ENCODE measurements at places on chromosomes 1 and 21. TPM values are rescaled to one million over a fixed set of nuclear protein-coding genes. Genes with fewer than 3 reads are reported as not detected.
A peak's percentile ranks its signal among the peaks of the same experiment; 100 is the strongest.

DNA sequence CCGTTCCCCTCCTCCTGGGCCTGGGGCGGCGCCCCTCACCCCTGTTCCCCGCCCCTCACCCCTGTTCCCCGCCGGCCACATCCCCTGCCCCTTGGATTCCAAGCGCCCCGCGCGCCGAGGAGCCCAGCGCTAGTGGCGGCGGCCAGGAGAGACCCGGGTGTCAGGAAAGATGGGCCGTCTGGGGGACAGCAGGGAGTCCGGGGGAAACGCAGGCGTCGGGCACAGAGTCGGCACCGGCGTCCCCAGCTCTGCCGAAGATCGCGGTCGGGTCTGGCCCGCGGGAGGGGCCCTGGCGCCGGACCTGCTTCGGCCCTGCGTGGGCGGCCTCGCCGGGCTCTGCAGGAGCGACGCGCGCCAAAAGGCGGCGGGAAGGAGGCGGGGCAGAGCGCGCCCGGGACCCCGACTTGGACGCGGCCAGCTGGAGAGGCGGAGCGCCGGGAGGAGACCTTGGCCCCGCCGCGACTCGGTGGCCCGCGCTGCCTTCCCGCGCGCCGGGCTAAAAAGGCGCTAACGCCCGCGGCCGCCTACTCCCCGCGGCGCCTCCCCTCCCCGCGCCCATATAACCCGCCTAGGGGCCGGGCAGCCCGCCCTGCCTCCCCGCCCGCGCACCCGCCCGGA is at the start of gene TP73:
Gene TP73 (plus strand): TSS at position 587 of the 618 bp plus-strand sequence. CDS start 29,850 bp downstream, outside the sequence.
- no peak for DNase-seq

DNA sequence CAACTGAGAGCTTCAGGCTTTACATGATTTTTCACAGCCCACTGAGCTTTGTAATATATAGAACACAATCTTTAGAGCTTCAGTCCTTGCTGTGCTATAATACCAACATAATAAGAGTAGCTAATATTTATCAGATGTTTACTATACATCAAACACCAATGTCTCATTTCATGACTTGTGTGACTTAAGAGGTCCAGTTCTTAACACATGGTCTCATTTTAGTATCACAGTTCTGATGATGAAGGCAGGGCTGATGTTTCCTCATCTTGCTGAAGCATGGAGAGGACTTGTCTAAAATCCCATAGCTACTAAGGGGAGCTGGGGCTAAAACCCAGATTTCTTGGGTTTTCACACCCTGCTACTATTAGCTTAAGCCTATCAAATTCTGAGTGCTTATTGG is 5.5 kb downstream of the MTR start:
- DNase-seq, result no peak

DNA sequence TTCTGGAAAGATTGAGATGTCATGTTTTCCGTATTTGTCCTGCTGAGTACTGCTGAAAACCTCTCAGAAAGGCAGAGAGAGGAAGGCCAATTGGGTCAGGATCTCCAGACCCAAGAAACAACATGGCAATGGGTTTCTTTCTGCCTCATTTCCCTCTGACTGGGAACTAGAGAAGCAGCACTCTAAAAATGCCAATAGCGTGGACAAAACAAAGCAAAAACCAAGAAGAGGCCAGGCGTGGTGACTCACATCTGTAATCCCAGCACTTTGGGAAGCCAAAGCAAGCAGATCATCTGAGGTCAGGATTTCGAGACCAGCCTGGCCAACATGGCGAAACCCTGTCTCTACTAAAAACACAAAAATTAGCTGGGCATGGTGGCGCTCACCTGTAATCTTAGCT is 18.3 kb downstream of the TNFRSF9 start:
- no peak for DNase-seq

GRCh38 chr1:229117664-229118300 is 153.1 kb upstream of the RAB4A start:
- DNase-seq, result no peak

DNA sequence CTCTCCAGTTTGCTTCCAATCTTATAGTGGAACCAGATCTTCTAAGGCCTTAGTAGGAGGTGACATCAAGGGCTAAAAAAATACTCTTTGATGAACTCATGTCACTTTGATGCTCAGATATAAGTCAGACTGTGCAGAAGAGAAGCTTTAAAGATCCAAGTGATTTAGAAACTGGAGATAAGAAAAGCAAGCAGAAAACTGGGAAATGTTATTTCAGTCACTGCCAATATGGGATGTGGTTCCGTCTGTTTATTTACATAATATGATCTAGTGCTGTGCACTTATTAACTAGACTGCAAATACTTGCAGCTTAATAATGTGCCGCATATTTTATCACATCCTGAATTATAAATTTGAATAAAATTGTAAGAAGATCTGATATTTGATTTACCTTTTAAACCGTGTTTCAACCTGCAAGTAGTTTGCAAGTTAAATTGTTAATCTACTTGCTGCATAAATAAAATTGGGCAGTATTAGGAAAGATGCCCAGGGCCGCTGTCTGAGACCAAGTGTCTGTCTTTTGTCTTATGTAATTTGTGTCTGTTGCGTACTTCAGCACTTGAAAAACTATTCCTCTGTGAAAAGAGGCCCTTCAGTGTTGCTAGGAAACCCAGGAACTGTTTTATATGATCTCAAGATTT is 29.6 kb downstream of the CXADR start:
- DNase-seq, result no peak

DNA sequence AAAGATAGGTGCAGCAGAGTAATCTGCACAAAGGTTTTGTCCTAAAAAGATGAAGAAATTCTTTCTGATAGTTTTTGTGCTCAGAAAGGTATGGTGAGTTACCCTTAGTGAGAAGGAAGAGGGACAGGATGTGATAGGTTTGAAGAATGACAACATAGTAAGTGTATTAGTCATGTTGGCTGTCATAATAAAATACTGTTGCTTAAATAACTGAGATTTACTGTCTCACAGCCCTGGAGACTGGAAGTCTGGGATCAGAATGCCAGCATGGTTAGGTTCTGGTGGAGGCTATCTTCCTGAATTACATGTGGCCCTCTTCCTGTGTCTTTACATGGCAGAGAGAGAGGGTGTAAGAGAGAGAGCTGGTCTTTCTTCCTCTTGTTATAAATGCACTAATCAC is 965.2 kb downstream of the TTLL7 start:
- DNase-seq, result no peak

- no peak for DNase-seq
Measured at GRCh38 chr1:191674626-191675179, 483.6 kb upstream of the RGS18 start.

GRCh38 chr1:198185146-198185545 is 28.3 kb downstream of the NEK7 start:
- DNase-seq, result no peak

- no peak for DNase-seq
Measured at GRCh38 chr1:109929588-109930251, 19.1 kb downstream of the CSF1 start.

GRCh38 chr1:182595641-182596240 is 6.7 kb upstream of the RNASEL start:
- peak; percentile 63 for DNase-seq

GRCh38 chr1:65109487-65109886 is 38.5 kb upstream of the AK4 start:
- DNase-seq, result no peak

DNA sequence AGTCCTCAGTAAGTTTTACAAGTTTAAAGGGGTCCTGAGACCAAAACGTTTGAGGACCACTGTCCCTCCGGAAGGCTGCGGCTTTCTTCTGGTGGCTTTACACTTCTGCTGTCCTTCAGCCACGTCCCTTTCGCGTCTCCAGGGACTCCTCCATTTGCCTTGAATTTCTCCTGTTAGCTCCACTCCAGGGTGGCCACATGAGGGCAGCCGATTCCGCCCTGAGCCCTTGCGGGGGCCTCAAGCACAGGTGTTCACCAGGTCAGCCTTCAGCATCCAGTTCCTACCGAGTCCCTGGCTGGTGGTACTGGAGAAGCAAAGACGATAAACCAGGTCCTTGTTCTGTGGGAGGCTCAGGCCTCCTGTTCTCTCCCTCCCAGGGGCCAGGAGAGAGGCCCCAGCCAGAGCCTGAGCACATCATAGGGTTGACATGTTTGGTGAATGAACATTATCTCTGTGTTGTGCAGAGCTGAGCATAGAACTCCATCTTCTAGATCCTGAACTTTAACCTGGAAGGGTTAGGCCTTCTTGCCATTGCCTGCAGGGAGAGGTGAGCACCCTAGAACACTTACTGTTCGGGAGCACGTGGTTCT is 27.4 kb upstream of the COQ8A start:
- peak; percentile 18 for DNase-seq

- no peak for DNase-seq
Measured at GRCh38 chr21:45591619-45592207, 49.5 kb upstream of the SLC19A1 start.

DNA sequence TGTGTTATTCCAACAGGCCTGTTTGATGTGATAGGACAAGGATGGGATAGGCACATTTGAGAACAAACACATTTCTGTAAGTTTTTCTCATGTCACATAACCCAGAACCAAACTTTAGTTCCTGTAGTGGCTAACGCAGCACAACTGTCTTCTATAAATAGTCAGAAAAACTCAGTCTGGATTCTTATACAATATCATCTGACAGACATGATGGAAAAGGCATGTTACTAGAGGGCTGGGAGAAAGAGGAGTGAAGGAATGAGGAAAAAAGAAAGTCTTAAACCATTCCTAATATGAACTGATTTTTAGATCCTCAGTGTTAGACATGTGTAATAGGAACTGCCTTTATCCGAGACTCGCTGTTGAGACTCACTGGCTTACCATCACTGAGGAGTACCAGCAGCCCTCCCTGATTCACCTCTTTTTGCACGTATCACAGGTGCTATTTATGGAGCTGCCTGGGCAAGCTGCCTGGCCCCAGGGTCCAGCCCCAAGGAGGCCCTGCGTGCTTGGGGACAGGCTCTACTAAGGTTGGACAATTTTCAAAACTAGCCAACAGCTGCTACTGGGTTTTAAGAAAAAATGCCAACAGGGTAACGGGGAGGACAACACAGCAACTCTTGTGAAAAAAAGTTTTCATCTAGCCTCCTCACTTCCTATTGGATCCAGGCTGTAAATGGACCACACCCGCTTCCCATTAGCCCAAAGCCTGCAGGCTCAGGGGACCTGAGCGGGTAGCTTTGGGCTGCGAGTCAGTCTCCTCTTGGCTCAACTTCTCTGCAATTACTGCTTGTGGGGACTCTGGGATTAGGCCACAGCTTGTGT is 30.7 kb upstream of the SERBP1 start:
- no peak for DNase-seq

DNA sequence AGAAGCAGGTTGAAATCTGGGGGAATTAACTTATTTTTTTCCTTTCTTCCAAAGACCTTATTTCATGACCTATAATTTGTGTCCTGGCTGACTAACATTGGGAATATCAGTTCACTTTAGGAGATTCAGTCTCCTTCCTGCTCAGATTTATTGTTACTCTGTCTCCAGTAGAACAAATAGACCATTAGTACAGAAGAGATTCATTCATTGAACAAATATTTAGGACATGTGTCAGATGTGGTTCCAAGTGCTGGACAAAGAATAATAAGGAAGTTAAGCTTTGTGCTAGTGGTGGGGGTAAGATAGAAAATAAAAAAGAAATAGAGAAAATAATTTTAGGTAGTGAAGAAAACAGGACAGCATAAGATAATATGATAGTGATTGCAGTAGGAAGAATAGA is 20.3 kb downstream of the ZMYM4 start:
- no peak for DNase-seq

GRCh38 chr1:107515702-107516101 is 374.9 kb downstream of the NTNG1 start:
- DNase-seq, result no peak

DNA sequence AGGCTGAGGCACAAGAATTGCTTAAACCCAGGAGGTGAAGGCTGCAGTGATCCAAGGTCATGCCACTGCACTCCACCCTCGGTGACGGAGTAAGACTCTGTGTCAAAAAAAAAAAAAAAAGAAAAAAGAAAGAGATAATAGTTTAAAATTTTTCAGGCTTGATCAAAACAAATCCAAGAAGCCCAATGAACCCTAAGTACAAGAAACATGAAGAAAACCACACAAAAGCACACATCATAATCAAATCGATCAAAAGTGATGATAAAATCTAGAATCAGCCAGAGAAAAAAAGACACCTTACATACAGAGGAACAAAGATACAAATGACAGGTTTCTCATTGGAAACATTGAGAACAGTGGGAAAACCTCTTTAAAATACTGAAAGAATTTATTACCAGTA is 31.5 kb downstream of the LDLRAD1 start:
- DNase-seq, result no peak

DNA sequence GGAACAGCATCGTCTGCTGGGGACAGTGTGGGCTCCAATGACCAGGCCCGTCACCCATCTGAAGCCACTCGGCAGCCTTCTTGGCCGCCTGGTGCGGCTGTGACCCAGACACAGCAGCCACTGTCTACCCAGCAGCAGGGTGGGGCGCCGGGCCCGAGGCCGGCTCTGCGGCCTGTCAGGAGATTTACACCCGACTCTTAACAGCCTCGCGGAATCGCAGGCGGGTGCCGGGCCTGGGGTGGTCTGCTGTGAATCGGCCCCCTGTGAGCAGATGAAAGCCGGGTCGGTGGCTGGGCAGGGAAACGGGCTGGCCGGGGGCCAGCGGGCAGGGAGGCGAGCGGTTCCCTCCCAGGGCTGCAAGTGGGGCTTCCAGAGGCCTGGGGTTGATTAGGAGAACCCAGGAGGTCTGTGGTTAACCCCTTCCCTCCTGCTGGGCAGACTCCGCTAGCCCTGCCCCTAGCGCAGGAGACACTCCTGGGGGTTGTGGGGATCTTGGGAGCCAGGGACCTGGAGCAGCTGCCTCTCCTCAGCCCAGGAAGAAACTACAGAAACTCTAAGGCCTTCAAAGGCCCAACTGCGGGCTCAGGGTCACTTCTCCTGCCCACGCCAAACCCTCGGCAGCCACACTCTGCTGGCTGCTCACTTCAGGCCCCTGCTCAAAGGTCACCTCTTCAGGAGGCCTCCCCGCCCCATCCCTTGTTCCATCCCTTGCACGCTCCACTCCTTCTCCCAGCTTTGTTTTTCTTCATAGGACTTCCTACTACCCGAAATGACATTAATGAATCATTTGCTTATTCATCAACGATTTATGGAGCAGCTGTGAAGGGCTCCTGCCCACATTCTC is 15.6 kb downstream of the RUNX3 start:
- no peak for DNase-seq

- DNase-seq, result no peak
Measured at GRCh38 chr1:86472767-86473166, 4.0 kb downstream of the CLCA1 start.

The ENAH gene
- total RNA-seq, result 18.1 TPM

The OR2T35 gene
- not detected for total RNA-seq

The LIPI gene
- total RNA-seq, result not detected

The OR10J1 gene
- not detected for total RNA-seq

The PYHIN1 gene
- 18.2 TPM for total RNA-seq

The VAMP4 gene
- 14.2 TPM for total RNA-seq

The CACNA1S gene
- total RNA-seq, result not detected

The KCNK2 gene
- not detected for total RNA-seq

The C2CD4D gene
- total RNA-seq, result not detected

The CLEC20A gene
- not detected for total RNA-seq

The PADI4 gene
- total RNA-seq, result 0.19 TPM

The CD101 gene
- total RNA-seq, result not detected

The LRRC39 gene
- total RNA-seq, result 0.96 TPM
